ENCODE measurements at places on chromosomes 16 and 17.

- DNase-seq = no peak
Observed at GRCh38 chr16:83552228-83552627, 255.6 kb upstream of the HSBP1 start.

DNA sequence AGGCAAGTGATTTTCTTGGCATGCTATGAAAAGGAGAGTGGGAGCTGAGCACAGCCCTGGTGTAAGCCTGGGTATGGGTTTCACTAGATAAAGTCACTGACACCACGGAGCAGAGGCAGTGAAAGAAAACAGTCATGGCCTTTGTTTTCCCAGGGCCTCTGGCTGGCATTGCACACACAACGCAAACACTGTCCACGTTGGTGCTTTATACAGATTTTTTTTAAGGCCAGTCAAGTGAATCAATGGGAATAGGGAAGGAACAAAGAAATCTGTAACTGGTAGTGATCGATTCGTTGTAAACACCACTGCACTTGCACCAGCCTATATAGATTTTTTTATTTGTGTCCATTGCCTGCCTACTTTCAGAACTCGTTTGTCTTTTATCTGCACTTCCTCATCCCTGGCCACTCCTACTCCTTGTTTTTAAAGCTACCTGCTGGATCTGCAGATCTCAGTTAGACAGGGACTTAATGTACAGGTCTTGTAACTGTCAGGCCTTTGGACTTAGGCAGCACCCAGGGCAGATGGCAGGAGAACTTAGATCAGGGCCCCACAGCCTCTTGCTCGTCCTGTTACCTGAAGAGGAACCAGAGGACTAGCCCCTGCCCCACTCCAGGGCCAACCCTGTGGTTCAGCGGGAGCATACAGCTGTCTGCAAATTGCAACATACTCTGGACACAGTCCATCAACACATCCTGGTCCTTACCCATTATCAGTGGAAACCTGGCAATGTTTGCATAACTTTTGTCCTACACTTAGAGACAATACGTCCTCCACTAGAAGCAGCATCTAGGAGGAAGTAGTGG lies 10.6 kb upstream of the TMIGD1 start:
- no peak for DNase-seq

DNA sequence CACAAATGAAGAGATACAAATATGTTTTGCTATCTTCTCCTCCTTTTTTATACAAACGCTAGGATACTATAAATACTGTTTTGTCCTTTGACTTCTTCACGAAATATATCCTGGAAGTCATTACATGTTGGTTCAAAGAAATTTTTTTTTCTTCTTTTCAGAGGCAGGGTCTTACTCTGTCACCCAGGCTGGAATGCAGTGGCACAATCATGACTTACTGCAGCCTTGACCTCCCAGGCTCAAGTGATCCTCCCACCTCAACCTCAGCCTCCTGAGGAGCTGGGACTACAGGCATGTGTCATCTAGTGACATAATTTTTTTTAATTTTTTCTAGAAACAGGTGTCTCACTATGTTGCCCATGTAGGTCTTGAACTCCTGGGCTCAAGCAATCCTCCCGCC lies 16.1 kb downstream of the CMC2 start:
- no peak for DNase-seq

GRCh38 chr17:2060681-2061440 lies 6.0 kb downstream of the HIC1 start:
- no peak for DNase-seq

GRCh38 chr17:2468270-2468669 lies 43.4 kb downstream of the METTL16 start:
- DNase-seq = no peak

GRCh38 chr16:89314357-89314756 lies 96.9 kb downstream of the ZNF778 start:
- peak; percentile 59 for DNase-seq

- DNase-seq = no peak
Observed at GRCh38 chr17:28977659-28978355, 26.5 kb upstream of the PHF12 start.

- DNase-seq = no peak
Observed at GRCh38 chr16:73339821-73340220, 291.9 kb upstream of the ZFHX3 start.

GRCh38 chr17:33873201-33873617 lies 381.9 kb upstream of the CCL2 start:
- no peak for DNase-seq

DNA sequence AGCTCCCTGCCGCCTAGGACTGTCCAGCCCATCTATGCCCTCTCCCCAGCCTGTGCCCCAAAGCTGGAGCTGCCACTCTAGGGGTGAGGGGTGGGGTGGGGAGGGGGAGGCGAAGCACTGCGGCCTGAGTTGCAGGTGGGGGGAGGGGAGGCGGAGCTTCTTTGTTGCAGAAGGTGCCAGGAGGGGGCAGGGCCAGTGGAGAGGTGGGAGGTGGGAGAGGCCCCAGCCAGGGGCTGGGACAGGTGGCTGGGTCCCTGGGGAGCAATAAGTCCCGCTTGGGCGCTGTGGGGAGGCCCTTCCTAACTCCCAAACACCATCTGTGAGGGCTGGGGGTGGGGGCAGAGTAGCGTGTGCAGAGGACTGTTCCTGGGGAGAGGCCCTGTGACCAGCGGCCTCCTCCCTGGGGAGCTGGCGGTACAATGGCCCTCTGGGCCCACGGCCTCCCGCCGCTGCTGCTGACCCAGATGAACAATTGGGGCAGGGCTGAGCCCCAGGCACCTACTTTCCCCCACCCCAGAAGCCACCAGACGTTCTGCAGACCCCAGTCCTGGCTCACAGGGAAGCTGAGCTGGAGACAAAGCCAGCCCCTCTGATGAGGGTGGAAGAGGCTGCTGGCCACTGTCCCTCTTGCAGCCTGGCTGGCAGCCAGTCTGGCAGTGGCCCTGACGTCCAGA lies 2.2 kb upstream of the NTN3 start:
- DNase-seq = no peak

- no peak for DNase-seq
Observed at GRCh38 chr17:42846594-42847280, 2.4 kb downstream of the AOC2 start.

GRCh38 chr16:76345163-76345661 lies 68.0 kb downstream of the CNTNAP4 start:
- no peak for DNase-seq

DNA sequence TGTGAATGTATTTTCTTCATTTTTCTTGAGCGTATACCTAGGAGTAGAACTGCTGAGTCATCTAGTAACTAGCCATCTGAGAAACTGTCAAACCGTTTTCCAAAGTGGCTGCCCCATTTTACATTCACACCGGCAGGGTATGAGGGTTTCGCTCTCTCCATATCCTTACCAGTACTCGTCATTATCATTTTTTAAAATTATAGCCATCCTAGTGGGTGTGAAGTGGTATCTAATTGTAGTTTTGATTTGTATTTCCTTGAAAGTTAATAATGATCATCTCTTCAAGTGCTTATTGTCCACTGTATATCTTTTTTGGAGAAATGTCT lies 6.0 kb downstream of the RNF157 start:
- DNase-seq = no peak

DNA sequence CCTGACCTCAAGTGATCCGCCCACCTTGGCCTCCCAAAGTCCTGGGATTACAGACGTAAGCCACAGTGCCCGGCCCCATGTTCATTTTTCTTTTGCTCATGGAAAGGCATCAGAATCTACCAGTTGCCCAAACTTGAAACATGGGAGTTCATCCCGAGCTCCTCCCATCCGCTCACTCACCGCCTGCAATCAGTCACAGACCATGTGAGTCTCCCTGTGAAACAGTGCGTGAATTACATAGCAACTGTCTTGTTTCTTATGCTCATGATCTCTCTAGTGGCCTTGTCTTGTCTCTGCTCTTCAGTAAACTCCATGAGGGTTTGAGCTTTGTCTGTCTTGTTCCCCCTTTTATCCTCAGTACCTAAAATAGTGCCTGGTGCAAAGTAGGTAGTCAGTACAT lies 52.1 kb upstream of the TNRC6A start:
- no peak for DNase-seq

DNA sequence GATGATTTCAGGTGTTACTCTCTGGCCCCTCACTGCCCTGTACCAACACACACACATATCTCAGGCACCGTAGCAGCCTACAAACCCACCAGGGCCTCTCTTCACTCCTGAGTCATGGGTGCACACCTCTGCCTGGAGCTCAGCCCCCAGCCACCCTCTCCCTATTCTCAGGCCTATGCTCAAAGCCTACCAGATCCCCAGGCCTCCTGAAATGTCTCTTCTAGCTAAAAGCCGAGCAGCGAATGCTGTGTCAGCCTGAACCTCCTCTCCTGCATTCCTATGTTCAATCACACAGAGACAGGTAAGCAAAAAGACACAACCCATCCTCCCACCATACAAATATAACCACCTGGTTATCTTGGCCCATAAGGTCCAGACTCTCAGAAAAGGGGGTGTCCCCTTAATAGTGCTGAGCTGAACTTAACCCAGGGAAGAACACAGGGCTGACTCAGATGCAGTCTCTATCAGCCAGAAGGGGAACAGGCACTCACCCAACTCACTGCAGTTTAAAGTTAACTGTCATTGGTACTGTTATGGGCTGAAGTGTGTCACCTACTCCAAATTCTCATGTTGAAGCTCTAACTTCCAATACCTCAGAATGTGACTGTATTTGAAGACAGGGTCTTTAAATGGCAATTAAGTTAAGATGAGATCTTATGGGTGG lies 62.0 kb upstream of the TEKT3 start:
- DNase-seq = no peak

GRCh38 chr16:86085161-86085611 lies 186.2 kb downstream of the IRF8 start:
- DNase-seq = no peak

DNA sequence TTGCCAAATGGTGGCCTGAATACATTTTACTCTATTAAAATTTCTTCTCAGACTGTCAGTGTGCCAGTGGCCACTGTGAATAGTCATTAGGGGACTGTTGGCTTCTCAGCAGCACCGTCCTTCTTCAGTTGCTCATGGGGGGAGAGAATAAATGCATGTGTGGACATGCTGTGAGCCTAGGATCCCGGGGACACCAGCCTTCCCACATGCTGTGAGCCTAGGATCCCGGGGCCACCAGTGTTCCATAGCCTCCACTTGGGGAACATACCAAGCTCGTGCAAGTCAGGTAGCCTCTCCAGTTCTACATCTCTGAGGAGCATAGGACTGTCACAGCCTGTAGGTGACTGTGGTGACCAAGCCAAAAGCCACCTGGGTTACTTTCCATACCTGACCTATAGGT lies 51.5 kb downstream of the BANP start:
- no peak for DNase-seq

DNA sequence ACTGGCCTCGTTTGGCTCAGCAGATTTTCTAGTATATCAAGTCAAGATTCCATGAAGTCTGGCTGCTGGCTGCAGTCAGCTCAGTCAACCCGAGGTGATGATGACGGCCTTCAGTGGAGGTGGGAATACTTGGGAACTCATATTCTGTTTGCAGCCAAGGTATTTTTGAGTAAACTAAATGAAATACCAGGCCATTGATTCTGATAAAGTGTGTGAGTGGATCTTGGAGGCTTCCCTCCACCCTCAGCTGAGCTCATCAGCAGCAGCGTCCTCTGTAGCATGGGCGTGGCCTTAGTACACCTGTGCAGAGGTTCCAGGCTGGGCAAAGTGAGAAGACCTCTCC lies 22.0 kb upstream of the TACO1 start:
- no peak for DNase-seq

DNA sequence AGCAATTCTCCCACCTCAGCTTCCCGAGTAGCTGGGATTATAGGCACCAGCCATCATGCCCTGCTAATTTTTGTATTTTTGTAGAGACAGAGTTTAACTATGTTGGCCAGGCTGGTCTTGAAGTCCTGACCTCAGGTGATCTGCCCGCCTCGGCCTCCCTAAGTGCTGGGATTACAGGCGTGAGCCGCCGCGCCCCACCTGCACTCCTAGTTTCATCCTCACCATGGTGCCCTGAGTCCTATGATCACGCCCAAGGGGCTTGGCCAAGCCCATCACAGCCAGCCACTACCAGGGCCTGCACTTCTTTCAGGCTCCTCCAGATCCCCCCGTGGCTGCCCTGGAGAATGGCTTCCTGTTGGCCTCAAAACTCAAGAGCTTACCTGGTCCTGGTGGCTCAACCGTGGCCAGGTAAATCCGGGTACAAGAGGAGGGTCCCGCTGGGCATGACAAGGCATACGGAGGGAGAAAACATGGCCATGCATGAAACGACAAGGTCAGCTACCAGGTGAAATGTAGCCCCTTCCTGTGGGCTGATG lies 20.4 kb upstream of the TFAP4 start:
- DNase-seq = no peak

GRCh38 chr16:84931506-84931905 lies 79.8 kb downstream of the ZDHHC7 start:
- DNase-seq = no peak

DNA sequence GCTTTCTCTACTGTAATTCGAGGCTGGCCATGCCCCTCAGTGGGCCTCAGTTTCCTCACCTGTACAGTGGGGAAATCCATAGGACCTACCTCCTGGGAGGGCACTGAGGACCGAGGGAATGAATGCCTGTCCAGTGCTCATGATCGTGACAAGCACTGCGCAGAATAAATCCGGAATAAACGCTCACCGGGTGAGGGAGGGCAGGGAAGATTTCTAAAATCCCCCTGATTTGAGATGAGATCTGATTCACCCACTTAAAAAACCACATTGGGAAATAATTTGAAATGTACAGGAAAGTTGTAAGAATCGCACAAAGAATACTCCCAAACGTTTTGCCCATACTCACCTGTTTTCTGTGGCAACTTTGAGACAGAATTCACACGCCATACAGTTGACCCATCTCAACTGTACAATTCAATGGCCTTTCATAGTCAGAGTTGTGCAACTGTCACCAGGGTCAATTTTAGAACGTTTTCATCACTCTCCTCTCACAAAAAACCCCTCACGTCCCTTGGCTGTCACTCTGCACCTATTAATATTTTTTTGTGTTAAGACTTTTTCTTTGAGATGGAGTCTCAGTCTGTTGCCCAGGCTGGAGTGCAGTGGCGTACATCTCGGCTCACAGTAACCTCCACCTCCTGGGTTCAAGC lies 49.8 kb downstream of the IRF8 start:
- DNase-seq = no peak

GRCh38 chr17:30405161-30405560 lies 26.4 kb downstream of the CPD start:
- no peak for DNase-seq

- DNase-seq = no peak
Observed at GRCh38 chr16:14186007-14186794, 115.1 kb downstream of the MRTFB start.
